ENCODE measurements at places on chromosomes 4 and X.

DNA sequence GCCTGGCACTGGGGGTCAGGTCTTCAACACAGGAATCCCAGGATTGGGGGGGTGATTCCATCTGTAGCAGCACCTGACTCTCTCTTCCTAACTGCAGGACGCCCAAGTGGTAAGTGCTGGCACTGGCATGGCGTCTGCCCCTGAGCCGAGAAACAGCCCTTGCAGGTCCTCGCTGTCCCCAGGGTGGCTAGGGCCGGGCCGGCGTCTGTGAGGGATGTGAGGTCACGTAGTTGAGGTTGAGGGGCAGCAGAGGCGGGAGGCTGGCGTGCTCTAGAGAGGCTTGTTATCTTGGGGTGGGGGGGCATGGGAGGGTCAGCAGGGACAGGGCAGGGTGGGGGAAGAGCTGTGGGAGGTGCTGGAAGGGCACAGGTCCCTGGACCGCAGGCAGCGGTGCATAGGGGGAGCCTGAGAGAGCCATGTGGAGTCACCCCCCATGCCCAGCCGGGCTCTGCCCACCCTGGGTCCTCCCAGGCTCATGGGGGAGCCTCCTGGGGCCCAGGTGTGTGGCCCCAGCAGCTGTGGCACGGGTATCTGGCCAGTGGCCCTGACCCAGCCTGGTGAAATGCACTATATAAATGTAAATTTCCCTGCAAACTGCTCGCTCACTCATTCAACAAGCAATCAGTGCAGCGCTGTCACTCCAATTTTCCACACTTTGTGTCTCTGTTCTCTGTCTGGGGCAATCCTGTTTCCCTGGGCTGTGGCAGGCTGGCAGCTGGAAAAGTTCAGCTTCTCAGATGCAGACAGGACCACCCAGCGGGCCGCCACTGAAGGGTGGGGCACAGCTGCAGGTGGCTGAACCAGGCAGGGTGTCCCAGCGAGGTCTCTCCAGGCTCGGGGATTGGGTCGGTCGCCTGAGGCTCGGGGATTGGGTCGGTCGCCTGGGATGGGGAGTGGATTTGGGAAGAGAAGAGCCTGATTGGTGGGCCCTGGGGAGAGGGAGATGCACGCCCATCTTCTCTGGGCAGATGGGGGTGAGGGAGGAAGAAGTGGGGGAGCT is 102.2 kb upstream of the NKX1-1 start:
- DNase-seq: no peak

- no peak for DNase-seq
These were observed 592.9 kb upstream of the PITX2 start for GRCh38 chr4:111215755-111216154.

GRCh38 chr4:797066-797465 is 28.9 kb downstream of the CPLX1 start:
- DNase-seq: peak; percentile 65

GRCh38 chrX:43969504-43970501 is 3.4 kb downstream of the NDP start:
- DNase-seq: no peak

- peak; percentile 5 for DNase-seq
These were observed 21.8 kb downstream of the FHL1 start for GRCh38 chrX:136168929-136169735.

- no peak for DNase-seq
These were observed 80.8 kb upstream of the PDE5A start for GRCh38 chr4:119709418-119709817.

DNA sequence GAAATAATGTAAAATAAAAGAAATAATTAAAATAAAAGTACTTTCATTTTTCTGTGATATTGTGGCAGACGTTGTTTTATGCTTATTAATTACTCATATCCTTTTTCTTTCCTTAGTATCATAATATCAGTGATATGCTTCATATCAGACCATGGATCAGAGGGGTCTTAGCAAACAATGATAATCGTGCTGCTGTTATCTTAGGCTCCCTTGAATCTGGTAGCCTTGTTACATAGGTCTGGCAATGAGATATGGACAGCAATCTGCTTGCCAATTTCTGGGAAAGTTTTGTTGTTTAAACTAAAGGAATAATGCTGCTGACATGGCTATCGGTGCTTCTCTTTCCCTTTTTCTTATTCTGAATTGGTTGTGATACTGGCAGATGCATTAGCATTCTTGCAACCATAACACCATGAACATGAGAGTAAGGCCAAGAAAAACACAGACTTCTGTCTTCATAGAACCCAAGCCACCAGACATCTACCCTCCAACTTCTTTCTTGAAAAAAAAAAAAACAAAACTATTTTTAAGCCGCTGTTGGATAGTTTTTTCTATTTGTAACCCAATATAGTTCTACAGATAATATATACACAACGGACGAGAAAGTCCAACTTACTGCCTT is 16.4 kb downstream of the EPHA5 start:
- DNase-seq: no peak

- DNase-seq: no peak
These were observed 45.3 kb downstream of the RPA4 start for GRCh38 chrX:96929036-96929435.

- no peak for DNase-seq
These were observed 74.4 kb downstream of the TMA16 start for GRCh38 chr4:163568843-163569242.

- DNase-seq: no peak
These were observed 2.7 kb upstream of the ALAS2 start for GRCh38 chrX:55033429-55033828.

GRCh38 chr4:141153751-141154510 is 20.7 kb upstream of the RNF150 start:
- no peak for DNase-seq

DNA sequence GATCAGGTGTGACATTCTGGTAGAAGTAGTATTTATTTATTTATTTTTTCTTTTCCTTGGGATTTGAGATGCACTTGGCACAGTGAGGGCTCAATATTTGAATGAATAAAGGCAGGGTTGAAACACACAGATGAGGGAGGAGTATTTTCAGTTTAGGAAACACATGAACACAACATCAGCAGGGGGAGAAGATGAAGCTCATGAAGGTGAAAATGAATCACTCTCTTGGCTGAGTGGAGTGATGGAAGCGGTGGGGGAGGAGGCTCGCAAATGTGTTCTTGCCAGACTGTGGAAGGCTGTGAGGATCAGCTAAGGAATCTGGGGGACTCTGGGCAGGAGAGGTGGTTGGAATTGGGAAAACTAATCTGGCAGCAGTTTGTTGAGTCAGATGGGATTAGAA is 55.3 kb downstream of the ARHGAP10 start:
- DNase-seq: no peak

- DNase-seq: no peak
These were observed 71.0 kb downstream of the MGST2 start for GRCh38 chr4:139736661-139737060.

DNA sequence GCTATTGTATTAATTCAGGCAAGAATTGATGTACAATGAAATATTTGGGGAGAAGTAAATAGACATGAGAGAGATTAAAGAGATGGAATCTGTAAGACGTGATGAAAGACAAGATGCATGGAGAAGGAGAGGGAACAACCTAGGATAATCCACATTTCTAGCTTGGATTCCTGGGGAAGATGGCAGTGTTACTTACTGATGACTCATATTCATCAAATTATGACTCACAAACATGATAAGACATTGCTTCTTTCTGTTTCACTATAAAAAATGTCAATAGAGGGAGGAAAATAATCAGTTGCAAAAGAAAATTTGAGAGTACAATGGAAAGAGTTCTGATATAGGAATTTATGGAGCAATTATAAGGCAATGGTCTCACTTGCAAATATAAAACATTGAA is 104.1 kb upstream of the BMP3 start:
- DNase-seq: no peak

- no peak for DNase-seq
These were observed 7.1 kb upstream of the C4orf54 start for GRCh38 chr4:99664716-99665115.

DNA sequence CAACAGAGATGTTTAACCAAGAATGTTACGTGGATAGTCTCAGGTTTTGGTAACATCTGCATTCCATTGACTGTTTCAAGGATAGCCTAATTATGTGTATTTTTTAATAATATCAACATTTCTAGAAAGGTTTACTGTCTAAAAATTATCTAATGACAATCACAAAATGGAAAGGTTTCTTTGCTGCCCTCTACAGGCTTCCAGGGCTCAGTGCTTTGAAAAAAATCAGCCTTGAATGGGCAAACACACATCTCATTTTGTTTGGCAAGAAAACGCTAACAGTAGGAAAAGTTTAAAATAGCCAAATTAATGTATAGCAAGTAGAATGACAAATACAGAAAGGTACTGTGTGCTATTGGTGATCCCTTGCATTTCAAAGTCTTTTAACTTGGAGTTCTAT is 223.4 kb upstream of the PRPS2 start:
- DNase-seq: peak; percentile 12

DNA sequence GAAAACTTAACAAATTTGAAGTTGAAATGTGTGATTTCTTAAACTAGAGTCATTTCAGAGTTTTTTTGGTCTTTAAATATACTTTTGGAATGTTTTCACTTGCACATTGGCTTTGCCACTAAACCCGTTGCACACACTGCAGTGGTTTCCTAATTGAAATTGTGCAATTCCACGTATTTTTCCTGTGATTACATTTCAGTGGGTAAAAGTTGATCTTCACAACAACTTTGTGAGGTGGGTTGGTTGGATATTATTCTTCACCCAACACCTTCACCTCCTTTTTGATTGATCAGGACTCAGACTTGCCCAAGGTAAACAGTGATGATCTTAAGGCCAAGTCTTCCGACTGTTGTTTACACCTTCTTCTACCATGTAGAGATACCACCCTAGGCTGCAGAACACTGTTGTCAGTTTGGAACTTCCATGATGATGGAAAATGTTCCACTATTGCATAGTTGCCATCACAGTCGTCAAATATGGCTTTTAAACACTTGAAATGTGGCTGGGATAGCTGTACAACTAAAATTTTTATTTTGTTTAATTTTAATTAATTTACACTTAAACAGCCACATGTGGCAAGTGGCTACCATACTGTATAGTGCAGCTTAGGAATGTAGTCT is 13.7 kb downstream of the SEPTIN11 start:
- DNase-seq: no peak

DNA sequence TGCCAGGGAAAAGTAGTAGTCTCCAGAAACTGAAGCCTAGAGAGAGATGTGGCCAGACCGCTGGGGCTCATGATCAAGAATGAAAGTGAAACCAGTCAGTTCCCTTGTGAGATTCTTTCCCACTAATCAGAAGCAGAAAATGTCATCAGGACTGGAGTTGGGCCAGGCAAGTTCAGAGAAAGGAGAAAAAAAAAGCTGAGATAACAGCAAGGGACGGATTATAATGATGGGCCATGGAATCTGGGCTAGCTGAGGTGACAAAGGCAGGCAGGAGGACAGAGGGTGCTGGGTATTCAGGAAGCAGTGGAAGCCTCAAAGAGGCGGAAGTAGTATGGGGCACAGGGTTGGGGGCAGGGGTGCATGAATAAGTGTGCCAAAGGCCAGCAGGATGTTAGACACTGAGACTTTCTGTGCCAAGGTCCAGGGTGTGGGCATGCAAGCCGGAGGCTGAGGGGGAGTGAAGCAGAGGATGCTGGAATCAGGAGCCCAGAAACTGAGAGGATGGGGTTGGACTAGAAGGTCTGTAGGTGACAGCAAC is 2.5 kb downstream of the CXorf38 start:
- no peak for DNase-seq

- DNase-seq: no peak
These were observed 220.6 kb downstream of the DHX15 start for GRCh38 chr4:24363751-24364150.

GRCh38 chr4:85968945-85969819 is 390.7 kb downstream of the MAPK10 start:
- DNase-seq: peak; percentile 55

DNA sequence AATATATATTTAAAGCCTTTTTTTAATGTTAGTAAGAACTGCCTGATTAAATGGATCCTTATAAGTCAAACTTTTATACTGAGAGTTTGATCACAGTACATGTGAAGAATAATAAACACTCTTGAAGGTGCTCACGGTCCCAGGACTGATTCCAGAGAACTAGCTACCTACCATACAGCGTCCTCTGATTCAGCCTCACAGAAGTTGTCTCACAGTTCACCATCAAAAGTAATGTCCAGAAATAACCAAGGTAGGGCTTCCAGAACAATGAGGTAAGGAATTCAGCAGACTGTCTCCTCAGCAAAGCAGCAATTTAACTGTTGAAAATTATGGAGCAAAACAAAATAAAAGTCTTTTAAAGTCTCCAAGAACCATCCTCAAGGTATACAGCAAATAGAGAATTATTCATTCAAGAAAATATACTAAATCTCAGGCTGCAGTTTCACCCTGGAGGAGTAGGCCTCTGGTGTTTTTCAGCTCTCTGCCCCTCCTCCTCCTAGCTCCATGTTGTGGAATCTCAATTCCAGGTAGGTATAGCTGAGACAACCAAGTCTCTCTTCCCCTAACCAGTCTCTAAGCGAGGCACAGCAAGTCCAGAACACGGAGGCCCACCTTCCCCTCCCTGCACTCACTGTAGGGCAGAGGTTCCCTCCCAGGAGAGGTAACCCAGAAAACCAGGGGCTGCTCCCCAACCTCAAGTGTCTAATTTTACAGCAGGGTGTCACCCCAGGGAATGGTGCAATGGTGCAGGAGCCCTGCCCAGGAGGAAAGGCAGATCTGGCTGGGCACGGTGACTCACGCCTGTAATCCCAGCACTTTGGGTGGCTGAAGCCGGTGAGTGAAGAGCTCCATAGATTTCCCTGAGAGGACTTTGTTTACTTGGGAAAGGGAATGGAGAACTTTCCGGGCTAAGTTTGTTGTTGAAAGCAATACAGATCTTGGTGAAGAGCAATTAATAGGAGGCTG is 28.6 kb downstream of the FAM241A start:
- DNase-seq: no peak

- DNase-seq: no peak
These were observed 221.3 kb downstream of the PPP3CA start for GRCh38 chr4:101126059-101126458.

DNA sequence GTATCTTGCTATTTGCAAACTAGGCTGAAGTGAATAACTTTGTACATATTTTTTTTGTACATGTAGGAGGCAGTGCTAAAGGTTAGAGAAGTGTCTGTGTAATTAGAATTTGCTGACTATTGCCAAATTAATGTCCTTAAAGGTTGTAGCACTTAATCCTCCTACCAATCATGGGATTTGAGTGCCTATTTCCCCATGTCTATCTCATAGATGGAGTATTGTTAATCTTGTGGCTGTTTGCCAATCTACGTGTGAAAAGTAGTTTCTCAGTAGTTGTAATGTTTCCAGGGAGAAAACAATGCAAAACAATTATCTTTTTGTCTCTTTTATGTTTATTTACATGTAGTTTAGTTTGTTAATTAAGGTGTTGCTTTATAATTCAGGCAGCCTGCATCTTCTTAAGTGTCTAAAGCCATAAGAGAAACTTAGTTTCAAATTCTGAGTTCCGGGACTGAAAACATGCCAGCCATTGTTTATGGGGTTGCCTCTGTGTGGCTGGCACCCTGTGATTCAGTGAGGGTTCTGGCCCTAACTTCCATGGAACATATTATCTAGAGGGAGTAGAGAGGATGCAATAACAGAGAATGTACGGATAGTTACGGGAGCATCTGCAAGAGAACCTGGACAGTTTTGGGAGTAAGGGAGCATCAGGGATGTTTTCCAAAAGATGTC is 142.4 kb downstream of the KLHL8 start:
- DNase-seq: no peak

GRCh38 chr4:128663325-128663724 is 146.2 kb upstream of the JADE1 start:
- DNase-seq: no peak

GRCh38 chr4:2394528-2394927 is 23.9 kb downstream of the ZFYVE28 start:
- no peak for DNase-seq
